ENCODE measurements at places on chromosomes 16 and 17.

DNA sequence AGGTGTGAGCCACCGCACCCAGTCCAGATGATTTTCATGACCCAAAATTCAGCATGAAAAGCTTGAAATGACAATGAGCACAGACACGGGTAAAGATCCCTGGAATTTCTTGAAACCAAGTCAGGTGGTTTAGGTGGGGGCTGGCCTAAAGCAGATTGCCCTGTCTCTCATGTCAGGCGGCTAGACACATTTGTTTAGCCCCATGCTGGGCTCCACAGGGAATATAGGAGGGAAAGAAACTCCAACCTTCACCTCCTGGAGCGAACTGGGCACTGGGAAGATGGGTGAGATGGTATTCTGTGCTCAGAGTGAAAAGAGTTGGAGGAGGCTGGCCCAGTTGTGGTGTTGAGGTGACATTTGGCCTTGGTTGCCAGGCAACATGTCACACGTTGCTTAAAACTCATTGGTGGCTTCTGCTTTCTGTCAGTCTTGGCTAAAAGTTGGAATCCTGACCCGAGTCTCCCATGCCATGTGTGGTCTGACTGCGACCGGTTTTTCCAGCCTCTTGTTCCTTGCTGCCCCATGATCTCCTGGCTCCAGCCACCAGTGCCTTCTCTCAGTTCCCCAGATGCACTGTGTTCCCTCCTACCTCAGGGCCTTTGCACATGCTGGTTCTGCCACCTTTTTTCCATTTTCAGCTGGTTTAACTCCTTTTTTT is 113.7 kb downstream of the ABCC6 start:
- no peak for DNase-seq

DNA sequence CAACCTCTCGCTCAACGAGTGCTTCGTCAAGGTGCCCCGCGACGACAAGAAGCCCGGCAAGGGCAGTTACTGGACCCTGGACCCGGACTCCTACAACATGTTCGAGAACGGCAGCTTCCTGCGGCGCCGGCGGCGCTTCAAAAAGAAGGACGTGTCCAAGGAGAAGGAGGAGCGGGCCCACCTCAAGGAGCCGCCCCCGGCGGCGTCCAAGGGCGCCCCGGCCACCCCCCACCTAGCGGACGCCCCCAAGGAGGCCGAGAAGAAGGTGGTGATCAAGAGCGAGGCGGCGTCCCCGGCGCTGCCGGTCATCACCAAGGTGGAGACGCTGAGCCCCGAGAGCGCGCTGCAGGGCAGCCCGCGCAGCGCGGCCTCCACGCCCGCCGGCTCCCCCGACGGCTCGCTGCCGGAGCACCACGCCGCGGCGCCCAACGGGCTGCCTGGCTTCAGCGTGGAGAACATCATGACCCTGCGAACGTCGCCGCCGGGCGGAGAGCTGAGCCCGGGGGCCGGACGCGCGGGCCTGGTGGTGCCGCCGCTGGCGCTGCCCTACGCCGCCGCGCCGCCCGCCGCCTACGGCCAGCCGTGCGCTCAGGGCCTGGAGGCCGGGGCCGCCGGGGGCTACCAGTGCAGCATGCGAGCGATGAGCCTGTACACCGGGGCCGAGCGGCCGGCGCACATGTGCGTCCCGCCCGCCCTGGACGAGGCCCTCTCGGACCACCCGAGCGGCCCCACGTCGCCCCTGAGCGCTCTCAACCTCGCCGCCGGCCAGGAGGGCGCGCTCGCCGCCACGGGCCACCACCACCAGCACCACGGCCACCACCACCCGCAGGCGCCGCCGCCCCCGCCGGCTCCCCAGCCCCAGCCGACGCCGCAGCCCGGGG is 1.3 kb downstream of the FOXC2 start:
- DNase-seq = no peak

DNA sequence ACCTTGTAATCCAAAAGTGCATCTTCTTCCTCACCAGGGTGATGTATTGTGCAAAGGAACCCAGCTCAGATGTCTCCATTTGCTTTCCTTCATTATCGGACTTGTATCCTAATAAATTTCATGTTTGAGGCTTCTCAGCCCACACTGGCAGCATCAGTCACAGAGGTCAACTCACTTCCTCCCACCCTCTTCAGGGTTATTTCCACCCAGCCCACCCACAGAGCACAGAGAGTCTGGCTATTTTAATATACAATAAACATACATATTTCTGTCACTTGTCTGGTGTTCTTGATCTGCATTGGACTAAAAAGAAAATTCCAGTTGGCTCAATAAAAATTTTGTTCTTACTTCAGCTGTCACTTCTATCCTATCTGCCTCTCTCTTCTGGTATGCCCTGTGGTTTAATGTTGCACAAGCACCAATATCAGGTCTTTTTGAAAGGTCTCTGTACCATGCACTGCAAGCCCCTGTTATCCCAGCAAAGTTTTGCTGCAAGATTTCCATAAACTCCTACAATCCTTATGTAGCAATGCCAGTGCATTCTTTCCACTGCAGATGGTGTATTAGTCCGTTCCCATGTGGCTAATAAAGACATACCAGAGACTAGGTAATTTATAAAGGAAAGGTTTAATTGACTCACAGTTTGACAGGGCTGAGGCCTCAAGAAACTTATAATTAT is 201.8 kb downstream of the CDH11 start:
- no peak for DNase-seq

DNA sequence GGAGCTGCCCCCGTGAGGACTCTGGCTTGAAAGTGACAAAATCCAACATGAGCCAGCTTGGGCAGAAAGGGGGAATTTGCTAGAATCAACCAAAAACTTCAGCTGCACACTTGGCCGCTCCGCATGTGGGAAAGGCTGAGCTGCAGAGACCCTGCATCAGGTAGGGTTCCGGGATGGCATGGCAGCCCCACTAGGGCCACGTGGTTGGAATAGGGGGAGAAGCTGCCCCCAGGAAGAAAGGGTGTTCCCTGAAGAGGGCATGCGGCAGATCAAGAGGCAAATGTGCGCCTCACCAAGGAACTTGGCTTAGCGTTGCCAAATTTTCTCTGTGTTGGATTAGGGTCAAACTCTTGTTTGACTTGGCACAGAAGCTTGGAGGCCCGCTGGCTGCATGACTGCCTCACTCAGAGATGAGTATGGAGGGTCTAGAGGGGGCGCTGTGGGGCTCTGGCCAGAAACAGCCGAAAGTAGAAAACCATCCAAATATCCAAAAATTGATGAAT is 29.2 kb upstream of the WFIKKN2 start:
- no peak for DNase-seq

DNA sequence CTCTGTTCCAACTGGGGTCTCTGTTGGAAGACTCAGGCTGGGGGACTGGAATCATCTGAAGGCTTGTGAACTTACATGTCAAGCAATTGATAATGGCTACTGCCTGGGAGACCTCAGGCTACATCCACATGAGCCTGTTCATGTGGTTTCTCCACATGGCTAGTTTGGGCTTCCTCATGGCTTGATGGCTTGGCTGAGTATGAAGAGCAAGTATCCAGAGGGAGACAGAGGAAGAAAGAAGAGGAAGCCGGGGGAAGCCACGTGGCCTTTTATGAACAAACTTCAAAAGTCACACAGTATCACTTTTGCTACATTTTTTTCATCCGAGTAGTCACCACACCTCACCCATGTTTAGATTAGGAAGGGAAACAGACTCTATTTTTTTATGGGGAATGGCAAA is 158.9 kb downstream of the TRIM37 start:
- DNase-seq = no peak

DNA sequence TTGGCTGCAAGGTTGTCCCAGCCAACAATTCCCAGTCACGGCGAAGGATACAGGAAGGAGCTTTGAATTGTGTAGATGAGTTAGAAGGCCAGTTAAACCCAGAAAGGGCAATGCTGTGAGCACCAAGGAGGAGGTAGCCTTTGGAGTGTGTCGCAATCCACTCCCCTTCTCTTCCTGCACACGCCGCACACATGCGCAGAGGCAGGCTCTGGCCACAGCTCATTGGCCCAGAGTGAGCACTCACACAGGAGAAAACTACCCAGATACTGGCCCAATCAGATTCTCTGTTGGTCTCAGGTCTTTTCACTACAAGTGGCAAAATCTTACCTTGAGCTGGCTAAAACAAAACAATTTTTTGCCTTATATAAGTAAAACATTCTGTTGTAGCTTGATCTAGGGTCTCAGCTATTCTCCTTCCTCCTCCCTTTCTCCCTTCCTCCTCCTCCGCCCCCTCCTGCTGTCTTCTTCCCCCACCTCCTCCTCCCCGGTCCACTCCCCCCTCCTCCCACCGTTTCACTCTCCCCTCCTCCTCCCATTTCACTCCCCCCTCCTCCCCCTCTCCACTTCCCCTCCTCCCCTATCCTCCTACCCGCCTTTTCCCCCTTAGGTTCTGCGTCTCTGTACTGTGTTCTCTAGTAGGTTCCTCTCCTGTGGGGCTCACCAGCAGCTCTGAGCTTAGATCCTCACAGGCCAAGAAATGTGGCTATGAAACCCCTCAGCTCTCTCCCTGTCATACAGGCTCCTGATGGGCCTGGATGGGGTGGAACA is 344.9 kb downstream of the CPPED1 start:
- DNase-seq = peak; percentile 57

- DNase-seq = peak; percentile 57
Observed at GRCh38 chr16:71600822-71601221, 23.9 kb upstream of the TAT start.
